ENCODE measurements at places on chromosomes 1 and 21.
A peak's percentile ranks its signal among the peaks of the same experiment; 100 is the strongest.

- DNase-seq = no peak
Observed at GRCh38 chr1:230735447-230735846, 11.7 kb upstream of the CAPN9 start.

GRCh38 chr1:8970870-8971337 is 25.2 kb downstream of the CA6 start:
- peak; percentile 35 for DNase-seq

- no peak for DNase-seq
Observed at GRCh38 chr21:36415375-36415774, 30.2 kb downstream of the CHAF1B start.

DNA sequence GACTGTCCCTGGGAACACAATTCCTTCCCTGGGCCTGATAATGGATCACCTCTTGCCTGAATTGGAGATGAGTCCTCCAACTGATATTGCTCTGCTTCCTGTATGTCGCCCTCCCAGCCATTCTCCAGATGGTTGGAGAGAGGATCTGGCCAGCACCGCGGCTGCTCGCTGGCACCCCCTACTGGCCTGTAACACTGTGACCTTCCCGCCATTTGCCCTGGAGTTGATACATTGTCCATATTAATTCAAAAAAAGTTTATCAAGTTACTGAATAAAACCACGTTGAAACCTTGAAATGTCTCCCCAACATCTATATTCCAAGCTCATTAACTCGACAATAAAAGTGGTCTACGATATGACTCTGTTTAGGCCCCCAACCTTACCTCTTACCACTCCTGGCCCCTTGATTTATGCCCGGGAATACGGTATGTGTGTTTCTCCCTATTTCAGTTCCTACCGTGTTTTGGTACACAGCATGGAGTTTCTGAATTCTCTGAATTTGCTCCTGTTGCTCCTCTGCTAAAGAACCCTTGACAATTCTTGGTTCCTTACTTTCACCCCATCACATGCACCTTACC is 241.8 kb upstream of the KIAA0040 start:
- DNase-seq = peak; percentile 51

GRCh38 chr1:33272930-33273329 is 16.6 kb downstream of the ZNF362 start:
- no peak for DNase-seq

DNA sequence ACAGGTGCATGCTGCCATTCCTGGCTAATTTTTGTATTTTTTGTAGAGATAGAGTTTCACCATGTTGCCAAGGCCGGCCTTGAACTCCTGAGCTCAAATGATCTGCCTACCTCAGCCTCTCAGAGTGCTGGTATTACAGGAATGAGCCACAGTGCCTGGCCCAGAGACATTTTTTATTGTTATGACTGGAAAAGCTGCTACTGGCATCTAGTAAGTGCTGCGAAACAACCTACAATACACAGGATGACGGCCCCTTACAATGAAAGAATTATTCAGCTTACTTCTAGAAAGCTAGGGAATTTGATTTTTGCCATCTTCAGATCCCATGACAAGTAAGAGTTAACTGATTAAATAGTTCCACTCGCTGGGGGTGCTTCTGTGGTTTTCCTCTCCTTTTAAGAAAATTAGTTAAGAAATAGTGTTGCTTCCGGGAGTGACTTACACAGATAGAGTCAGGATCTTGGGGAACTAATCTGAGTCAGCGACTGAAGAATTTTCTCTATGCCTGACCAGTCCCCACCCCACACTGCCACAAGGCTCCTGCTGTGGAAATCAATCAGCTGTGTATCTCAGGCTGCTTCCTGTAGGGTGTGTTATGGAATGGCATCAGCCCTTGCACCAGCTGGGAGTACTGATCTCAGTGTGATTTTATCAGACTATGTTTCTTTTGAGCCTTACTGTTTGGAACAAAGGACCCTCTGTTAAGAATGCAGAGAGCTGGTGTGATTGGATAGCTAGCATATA is 93.0 kb upstream of the BMP8A start:
- peak; percentile 58 for DNase-seq

DNA sequence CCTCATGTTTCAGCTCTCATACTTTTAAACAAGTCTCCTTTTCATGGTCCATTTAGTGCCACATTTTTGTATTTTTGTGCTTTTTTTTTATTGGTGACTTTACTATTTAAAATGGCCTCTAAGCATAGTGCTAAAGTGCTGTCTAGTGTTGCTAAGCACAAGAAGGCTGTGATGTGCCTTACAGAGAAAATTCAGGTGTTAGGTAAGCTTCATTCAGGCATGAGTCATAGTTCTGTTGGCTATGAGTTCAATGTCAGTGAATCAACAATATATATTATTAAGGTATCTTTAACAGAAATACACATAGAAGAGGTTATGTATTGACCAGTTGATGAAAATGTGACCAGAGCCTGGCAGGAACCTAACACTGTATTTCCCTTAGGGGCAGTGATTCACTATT is 12.8 kb upstream of the FUBP1 start:
- no peak for DNase-seq

DNA sequence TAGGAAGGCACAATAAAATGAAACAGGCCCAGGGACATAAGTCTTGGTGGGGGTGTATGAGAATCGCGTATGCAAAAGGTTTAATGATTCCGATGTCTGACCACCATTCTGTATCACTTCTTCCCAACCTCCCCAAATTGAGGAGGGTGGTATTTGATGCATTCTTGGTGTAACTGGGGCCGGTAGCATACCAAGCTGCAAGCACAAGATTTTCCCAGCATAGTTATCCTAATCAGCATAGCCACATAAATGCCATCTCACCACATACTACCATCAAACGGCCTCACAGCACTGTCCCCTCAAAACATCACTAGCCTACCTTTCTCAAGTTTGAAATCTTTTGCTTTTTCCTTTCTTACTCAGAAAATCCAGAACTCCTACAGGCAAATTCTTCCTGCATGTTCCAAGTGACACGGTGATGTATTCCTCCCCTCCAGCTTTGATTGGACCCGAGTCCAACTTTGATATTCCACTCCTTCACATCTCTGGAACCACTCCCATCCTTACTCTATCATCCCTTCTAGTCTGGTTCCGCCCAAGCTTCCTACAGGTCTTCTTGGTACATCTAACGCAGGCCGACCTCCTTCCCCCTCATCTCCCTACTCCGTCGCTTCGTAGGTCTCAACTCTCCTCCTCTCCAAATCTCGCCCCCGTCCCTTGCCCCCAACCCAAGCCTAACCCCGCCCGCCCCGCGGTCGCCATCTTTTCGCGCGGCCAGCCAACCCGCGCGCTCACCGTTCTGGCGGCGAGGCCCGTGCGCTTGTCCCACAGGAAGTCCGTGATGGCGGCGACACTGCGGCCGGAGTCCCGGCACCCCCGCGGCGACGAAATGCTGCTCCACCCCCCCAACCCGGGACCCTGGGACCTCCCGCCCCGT is 600 bp downstream of the CLK2 start:
- DNase-seq = peak; percentile 64
